Muscle of back (tissue), 13 donors: ENCODE measurements at places on chromosomes 11 and 22.

DNA sequence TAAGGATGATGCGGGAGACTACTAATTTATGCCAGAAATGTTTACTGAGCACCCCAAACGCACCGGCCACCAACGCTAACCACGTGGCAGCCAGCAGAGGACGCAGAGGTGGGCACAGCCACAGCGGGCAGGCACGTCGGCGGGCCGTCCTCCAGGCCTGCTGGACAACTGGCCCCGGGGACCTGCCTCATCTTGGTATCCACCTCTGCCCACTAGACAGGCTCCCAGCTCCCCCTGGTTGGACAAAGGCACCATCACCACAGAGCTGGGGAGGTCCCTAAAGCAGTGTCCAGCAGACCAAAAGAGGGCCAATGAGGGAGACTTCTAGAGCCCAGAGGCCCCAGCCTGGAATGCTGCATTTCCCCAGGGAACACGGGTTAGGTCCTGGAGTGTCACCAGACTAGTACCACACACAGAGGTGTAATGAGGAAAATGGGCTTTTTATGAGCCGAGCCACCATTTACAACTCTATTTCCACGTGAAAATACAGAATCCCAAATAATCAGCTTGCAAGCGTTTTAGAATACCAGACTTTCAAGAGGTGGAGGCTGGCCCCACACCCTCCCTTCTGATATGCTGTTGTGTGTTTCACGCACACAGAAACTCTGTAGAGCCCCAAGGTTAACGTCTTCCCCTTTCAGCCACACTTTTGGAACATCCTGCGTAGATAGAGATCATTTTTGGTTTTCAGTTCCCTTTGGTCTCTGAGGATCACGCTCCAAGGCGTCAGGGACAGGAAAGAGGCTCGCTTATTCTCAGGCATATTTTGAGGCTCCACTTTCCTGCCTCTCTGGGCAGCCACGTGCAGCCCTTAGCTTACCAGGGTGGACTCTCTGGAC, 23.7 kb upstream of the BID start:
- DNase-seq = no peak

- no peak for DNase-seq
Observed at GRCh38 chr11:59145534-59145933, 2.9 kb downstream of the FAM111A start.

DNA sequence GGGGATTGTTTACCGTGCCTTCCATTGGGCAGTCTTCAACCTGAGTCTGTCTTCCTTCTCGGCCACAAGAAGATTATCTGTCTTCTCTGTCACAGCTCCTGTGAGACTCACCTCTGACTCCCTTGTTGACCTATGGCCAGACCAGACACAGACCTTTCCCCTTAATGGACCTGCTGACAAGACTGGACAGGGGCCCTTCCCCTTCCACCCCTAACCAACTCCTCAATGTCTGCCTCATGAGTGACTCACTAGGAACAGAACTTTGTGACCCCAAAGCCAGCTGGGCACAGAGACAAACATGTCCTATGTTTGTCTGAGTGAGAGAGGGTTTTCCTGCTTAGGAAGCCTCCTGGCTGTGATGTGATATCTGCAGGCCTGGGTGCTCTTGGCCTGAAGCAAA, 405.0 kb downstream of the BRD1 start:
- DNase-seq = no peak

- DNase-seq = no peak
Observed at GRCh38 chr11:6333095-6333494, 12.8 kb upstream of the CAVIN3 start.

DNA sequence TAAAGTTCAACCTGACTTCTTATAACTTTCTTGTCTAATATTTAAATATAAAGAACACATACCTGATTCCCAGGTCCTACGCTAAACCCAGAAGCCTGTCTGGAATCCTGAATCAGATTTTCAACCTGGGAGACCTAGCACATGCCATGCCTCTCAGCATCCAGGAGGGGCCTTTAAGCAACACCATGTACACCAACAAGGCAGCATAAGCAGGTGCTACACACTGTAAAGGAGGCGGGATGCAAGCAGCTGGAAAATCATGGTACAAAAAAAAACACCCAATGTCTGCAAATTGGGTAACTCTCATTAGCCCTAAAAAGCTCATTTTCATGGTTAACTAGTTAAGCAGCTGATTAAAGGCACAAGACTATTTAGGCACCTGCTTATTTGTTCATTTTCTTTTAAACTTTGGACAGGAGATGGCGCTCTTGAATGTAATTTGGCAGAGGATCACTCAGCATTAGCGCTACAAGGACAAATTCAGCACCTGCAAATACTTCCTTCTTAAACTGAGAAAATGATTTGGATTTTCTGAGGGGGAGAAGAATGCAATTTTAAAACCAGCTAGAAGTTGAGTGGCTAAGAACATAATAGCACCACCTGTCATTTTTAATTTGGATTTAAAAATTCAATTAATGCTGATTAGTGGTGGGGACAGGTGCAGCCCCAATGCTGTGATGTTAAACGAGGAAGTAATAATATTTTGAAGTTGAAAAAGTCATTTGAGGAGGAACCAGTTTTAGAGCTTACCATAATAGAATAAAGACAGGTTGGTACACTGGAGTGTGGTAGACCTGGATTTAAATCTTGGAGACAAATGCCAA, 104.0 kb downstream of the FAR1 start:
- DNase-seq = peak; percentile 54

- no peak for DNase-seq
Observed at GRCh38 chr22:45932071-45932470, 44.9 kb downstream of the WNT7B start.

- DNase-seq = no peak
Observed at GRCh38 chr22:17350292-17350691, 19.0 kb upstream of the CECR2 start.

- DNase-seq = no peak
Observed at GRCh38 chr11:64875369-64876228, 2.8 kb downstream of the EHD1 start.
